Posterior vena cava (tissue), 2 donors: ENCODE measurements at places on chromosomes 13 and 19. TPM values are rescaled to one million over a fixed set of nuclear protein-coding genes. Genes with fewer than 3 reads are reported as not detected.
A peak's percentile ranks its signal among the peaks of the same experiment; 100 is the strongest.

GRCh38 chr19:1836458-1837221 lies 11.6 kb downstream of the REXO1 start:
- no peak for DNase-seq

DNA sequence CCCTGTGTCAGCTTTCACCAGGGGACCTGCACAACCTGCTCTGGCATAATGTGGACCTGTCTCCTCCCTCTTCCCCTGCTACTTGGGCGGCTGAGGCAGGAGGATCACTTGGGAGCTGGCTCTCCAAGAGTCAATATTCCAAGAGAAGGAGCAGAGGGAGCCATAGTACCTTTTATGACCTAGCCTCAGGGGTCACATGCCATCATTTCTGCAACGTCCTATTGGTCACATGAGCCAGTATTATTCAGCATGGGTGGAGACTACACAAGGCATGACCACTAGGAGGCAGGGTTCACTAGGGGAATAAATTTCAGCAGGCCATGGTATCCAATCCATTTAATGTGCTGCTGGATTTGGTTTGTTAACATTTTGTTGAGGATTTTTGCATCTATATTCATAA lies 12.0 kb upstream of the SHFL start:
- DNase-seq, result no peak

DNA sequence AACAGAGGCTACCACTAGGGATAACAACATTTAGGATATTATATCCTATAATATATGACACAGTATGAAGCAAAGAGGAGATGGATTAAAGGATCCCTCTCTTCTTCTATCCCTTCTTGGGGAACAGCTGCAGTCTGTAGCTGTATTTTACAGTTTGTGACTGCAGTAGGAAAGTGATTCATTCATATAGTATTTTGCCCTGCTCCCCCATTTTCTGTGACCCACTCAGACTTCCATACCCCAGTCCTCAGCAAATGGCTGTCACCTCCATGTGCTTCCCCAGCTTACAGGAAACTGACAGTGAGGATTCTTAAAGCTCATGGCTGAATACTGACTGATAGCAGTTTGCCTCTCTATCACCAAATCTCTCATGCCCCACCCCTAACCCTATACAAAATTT lies 27.5 kb downstream of the MICU2 start:
- no peak for DNase-seq

DNA sequence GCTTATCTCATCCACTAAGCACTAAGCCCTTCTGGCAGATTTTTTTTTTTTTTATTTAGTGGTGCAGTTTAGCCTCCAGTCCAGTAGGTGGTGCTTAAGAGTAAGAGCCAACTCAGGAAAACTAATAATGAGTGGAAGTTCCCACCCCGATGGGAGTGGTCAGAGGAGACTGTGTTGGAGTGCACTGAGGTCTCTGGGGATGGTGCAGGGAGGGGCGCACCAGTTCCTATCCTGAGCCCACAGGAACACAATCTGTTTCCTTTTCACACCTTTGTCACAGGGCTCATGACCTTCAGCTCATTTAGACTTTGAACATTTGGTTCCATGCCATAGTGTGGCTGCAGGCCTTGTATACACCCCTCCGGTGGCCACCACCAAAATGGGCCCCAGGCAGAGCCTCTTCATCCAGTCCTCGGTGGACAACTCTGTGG lies 367.4 kb downstream of the SPRY2 start:
- DNase-seq, result no peak

GRCh38 chr13:98309569-98310335 lies 132.7 kb upstream of the RNF113B start:
- no peak for DNase-seq

GRCh38 chr13:58979851-58980250 lies 1183.9 kb downstream of the DIAPH3 start:
- no peak for DNase-seq

GRCh38 chr13:30837227-30838159 lies 68.6 kb upstream of the MEDAG start:
- no peak for DNase-seq

DNA sequence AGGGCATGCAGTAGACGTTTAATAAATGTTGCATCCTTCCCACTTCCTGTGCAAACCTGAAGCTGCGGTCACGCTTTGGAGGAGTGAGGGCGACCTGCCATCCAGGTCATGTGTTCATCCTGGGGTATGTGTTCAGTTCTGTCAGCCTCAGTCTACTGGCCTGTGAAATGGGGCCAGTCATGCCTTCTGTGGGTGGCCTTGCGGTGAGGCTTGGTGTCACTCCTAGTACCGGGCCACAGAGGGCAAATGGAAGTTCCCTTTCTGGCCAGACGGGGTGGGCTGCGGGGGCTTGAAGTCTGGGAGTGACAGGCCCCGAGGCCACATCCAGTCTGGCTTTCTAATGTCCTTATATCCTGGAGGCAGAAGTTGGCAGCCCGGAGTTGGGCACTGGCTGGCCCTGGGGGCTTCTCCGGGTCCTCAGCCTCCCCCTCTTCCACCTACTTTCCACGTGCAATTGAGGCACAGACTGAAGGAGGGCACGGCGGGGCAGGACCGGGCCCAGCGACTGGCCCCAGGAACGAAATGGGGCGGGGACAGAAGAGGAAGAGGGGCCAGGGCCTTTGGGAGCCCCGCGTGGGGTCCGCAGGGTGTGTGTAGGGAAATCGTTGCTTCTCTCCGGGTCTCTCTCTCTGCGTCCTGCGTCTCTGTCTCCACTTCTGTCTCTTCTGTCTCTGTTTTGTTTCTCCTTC lies 11.1 kb downstream of the PDE4A start:
- DNase-seq, result no peak

DNA sequence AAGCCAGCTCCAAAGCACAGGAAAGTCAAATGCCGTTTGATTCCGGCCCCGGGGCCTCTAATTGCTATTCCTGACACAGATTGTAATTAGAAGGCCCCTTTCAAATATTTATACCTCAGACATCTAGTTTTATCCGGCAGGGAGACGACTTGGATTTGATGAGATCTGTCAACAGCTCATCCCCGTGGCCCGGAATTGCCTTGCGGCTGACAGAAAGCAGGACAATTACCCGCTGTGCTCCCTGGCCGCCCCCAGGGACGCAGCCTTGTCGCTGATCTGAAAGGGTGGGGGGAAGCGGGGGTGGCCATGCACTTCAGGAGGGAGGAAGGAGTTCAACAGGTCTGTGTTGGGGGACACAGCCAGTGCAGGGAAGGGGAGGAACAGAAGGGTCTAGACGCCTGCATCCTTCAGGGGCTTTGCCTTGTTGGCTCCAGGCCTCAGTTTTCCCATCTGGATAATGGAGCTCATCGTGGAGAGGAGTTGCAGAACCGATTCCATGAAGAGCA lies 1.8 kb upstream of the SHD start:
- no peak for DNase-seq

- DNase-seq, result no peak
Measured at GRCh38 chr19:28257396-28257795, 955.6 kb downstream of the UQCRFS1 start.

DNA sequence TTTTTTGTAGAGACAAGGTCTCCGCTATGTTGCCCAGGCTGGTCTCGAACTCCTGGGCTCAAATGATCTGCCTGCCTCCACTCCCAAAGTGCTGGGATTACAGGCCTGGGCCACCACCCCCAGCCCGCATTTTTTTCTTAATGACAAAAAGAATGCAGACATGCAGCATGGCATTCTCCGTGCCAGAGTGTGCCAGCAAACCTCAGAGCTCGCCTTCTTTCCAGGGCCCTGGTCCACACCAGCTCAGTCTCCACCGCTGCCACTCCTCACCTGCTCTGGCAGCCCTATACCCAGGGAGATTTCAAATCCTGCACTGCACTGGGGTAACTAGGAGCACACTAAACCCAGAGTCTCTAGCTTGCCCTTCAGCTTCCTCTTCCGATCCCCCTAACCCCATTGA lies 41.7 kb downstream of the ZIC5 start:
- DNase-seq, result no peak

DNA sequence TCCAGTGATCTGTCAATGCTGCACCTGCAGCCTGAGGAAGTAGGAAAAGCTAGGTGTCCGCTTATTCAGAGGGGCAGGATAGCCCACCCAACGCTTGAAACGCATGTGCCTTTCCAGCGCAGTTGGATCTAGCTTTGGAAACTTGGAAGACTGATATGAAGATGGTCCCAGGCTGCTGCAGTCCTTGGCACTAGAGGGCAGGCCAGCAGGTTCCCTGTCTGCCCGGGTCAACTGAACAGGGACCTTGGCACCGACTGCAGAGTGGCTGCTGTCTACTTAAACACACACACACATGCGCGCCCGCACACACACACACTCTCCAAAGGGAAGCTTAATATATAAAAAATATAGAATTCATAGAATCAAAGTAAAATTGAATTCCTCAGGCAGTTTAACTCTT lies 100.0 kb downstream of the TSHZ3 start:
- no peak for DNase-seq

DNA sequence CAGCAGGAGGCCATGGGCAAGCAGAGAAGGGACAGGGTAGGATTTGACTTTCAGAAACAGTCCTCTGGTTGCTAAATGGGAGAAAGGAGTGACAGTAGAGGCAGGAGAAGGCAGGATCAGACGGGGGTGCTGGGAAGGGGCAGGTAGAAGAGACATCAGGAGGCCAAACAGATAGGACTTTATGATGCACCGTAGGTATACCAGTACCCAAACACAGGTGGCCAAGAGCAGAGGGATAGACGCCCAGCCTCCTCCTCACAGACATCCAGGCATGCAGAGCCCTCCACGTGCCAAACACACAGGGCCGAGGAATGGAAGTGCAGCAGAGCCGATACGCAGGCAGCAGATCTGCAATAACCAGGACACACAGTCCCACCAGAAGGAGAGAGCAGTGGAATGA lies 1.3 kb upstream of the AXL start:
- DNase-seq, result no peak

DNA sequence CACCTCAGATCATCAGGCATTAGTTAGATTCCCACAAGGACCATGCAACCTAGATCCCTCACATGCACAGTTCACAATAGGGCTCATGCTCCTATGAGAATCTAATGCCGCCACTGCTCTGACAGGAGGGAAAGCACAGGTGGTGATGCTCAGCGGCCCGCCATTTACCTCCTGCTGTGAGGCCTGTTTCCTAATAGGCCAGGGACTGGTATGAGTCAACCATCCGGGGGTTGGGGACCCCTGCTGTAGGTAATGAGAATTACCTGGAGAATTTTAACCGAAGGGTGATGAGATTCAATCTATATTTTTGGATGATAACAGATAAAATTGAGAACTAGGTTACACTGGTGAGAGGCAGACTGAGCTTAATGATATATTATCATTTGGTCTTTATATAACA lies 101.4 kb downstream of the LACC1 start:
- DNase-seq, result no peak

- DNase-seq, result peak; percentile 50
Measured at GRCh38 chr13:113625965-113626721, 31.9 kb downstream of the ATP4B start.

DNA sequence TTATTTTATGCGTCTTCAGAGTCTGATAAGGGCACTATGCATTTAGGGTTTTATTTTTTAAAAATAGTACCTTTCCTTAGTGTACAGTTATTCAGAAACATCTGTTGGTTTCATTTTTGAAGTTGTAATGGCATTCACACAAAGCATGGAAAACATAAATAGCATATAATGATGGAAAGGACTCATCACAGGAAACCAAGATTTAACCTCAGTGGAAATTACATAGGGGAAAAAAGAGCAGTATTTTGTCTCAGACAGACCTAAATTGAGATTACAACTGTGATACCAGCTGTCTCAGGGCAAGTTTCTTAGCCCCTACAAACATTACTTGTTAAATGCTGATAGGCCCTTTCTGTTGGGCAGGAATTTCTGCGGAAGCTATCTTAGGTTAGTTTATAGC lies 57.2 kb downstream of the NHLRC3 start:
- no peak for DNase-seq

GRCh38 chr13:40070357-40070756 lies 414.9 kb downstream of the COG6 start:
- DNase-seq, result no peak

DNA sequence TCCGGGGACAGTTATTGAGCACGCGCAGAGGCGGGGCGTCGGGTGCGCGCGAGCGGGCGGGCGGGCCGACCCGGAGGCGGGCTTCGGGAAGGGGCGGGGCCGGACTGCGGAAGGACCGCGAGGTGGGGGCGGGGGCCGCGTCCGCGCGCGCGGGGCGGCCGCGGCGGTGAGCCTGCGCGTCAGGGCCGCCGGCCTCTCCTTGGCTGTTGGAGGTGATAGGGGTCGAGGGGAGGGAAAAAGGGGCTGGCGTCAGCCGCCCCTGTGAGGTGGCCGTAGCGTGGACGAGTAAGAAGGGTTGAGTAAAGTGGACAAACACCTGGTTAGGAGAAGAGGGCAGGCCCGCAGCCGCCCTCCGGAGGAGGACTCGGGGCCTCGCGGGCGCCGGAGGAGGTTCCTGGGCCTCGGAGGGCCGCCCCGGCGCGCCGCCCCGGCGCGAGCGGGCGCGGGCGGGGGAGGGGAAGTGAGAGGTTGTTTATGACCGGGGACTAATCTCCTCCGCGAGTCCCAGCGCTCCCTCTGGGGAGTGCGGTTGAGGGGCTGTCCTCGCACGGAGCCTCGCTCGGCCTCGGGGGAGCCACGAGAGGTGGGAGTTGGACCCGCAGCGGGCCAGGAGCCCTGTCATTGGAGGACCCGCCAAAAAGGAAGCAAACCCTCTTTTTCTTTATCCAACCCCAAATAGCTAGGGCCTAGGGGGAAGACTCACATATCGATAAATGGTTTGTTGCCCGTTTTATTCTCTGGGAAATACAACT lies 547 bp upstream of the INTS6 start:
- DNase-seq, result peak; percentile 93

DNA sequence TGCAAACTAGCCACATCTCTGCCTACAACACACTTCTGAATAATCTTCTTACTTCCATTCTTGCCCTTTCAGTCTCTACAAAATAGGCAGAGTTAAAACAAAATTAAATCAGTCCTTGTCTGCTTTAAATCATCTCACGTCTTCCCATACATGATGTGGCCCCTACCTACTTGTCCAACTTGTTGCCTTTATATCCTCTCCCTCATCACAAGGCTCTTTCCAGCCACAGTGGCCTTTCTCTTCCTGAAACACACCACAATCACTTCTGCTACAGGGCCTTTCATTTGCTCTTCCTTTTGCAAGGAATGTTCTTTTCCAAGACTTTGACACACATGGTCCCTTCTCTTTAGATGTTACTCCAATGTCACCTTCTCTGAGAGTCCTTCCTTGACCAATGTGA lies 1.7 kb downstream of the RBM26 start:
- DNase-seq, result no peak

ZNF8 gene
- total RNA-seq, result 5.1 TPM

NALCN gene
- 17.0 TPM for total RNA-seq

OR7C1 gene
- not detected for total RNA-seq

ZNF585A gene
- total RNA-seq, result 11.5 TPM

KIR2DL3 gene
- not detected for total RNA-seq

METTL21C gene
- total RNA-seq, result not detected

APOC4 gene
- not detected for total RNA-seq

THSD8 gene
- 1.6 TPM for total RNA-seq

ITGBL1 gene
- 118 TPM for total RNA-seq

DKKL1 gene
- total RNA-seq, result not detected

ZNF583 gene
- total RNA-seq, result 10.8 TPM

ZNF837 gene
- 1.0 TPM for total RNA-seq

ZNF563 gene
- 2.9 TPM for total RNA-seq

CHERP gene
- total RNA-seq, result 21.4 TPM

ZNF527 gene
- 4.2 TPM for total RNA-seq

LAMP1 gene
- 146 TPM for total RNA-seq
